Sigmoid colon (tissue), 7 donors: ENCODE measurements at places on chromosomes 7 and 10. TPM values are rescaled to one million over a fixed set of nuclear protein-coding genes. Genes with fewer than 3 reads are reported as not detected.

GRCh38 chr10:6002809-6003510 is 25.6 kb upstream of the IL15RA start:
- DNase-seq, result no peak

GRCh38 chr7:98755138-98755898 is 114.5 kb downstream of the TMEM130 start:
- no peak for DNase-seq

- DNase-seq, result peak; percentile 87
Observed at GRCh38 chr10:34080485-34081346, 734.4 kb downstream of the PARD3 start.

- no peak for DNase-seq
Observed at GRCh38 chr10:78263521-78263988, 229.9 kb downstream of the RPS24 start.

GRCh38 chr10:89351412-89351779 is 23.6 kb downstream of the IFIT3 start:
- DNase-seq, result no peak

DNA sequence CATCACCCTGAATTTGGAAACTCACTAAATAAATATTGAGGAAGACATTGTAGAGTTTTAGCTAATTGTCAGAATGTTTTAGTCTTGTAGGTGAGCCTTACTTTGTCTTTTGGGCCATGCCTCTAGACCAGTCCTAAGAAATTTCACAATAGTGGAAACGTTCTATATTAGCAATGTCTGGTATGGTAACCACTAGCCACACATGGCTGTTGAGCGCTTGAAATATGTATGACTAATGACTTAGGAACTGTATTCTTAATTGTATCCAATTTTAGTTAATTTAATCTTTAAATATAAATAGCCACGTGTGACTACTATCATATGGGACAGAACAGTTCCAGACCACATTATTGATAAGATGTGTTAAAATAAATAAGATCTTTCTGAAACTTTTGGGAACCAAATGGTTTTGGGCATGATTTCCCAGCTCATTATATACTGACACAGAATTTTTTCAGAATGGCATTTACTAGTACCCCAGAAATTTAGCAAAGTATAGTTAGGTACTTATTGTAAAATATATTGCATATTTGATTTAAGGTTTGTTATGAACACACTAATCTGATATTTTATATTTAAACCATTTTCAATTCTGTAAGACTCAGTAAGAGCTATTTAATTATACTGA is 95.0 kb downstream of the VPS50 start:
- no peak for DNase-seq

DNA sequence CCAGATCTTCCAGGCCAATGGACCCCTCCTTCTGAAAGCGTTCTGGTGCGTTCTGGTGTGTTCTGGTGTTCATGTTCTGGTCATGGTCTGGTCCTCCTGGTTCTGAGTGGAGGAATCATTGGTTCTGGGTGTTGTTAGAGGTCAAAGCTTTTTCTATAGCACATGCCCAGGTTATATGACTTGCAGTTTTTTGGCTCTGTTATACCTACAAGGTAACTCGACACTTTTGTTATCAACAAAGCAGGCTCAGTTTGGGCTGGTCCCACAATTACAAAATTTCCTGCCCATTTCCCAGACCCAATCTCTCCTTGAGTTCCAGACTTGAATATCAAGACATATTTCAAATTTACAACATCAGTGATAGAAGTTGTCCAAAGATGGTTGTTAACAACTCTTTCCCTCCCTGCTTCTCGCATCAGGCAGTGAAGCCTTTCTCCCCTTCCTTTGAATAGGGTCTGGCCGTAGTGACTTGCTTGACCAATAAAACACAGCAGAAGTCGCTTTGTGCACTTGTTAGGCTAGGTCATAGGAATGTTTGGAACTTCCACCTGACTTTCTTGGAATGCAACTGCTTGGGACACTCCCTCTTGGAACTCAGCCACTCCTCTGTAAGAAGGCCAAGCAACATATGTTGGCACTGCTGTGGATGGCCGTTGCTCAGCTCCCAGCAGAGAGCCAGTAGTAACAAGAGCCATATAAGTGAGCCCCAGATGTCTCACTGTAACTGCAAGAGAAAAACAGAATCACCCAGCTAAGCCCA is 83.1 kb upstream of the STEAP1B start:
- DNase-seq, result no peak

- DNase-seq, result no peak
Observed at GRCh38 chr10:89426230-89426868, 12.0 kb downstream of the IFIT5 start.

TMEM184A gene
- not detected for total RNA-seq

IL6 gene
- total RNA-seq, result 7.5 TPM

MRLN gene
- not detected for total RNA-seq
